ENCODE measurements at places on chromosomes 7 and 10.

DNA sequence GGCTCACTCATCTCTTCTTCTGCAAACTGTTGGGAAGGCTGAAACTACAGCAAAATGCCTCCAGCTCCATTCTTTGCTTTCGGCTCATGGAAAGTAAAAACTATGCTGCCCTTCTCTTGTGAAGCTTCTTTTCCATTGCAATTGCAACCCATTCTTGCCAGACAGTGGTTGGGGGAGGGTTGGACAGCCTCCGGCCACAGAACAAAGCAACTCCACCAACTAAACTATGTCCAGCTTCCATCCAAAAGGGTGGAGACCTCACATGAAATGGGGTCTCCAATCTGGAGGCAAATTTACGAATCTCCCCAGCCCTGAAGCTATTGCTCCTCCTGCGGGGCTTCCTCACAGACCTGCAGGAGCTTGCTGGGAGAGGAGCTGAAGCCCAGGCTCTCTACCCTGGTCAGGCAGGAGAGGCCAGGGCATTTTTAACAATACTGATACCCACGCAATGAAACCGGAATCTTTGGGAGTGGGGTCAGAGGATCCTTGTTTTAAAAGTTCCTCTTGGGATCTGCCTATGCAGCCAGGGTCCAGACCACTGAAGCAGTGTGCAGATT lies 549 bp downstream of the GPNMB start:
- peak; percentile 27 for DNase-seq

GRCh38 chr7:34115503-34115902 lies 210.2 kb downstream of the BMPER start:
- DNase-seq, result no peak

DNA sequence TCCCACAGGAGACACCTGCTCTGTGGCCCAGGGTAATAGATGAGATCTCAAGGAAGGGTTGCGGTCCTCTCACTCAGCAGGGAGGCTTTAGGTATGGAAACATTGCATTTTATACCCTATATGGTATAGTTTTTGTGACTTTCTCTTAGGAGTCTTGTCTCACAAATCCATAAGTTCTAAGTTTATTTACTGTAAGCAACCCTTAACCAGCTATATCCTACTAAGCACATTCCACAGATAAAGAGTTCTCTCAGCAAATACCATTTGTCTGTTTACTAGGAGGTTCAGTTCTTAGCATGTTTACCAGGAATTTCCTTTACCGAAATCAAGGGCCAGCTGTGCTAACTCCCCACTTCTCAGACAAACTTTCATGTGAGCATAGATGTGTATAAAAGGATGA lies 66.9 kb downstream of the ANLN start:
- no peak for DNase-seq

- DNase-seq, result no peak
Measured at GRCh38 chr10:58331646-58332045, 3.2 kb upstream of the UBE2D1 start.

DNA sequence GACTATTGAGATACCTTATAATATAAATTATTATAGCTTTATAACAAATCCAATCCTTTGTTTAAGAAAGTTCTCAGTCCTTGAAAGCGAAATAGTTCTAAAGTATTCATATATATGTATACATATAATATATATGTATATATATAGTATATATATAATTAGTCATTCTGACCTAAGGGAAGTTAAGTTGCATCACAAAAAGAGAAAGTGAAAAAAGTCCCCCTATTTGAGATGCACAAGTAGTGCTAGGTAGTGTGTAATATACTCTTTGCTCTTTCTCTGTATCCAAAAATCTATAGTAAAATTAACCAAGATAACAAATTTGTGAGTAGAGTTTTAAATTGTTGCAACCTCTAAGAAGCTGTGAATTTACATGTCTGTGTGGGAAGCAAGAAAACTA lies 13.3 kb upstream of the IFIT1B start:
- no peak for DNase-seq

- no peak for DNase-seq
Measured at GRCh38 chr7:82755705-82756551, 312.4 kb upstream of the CACNA2D1 start.

DNA sequence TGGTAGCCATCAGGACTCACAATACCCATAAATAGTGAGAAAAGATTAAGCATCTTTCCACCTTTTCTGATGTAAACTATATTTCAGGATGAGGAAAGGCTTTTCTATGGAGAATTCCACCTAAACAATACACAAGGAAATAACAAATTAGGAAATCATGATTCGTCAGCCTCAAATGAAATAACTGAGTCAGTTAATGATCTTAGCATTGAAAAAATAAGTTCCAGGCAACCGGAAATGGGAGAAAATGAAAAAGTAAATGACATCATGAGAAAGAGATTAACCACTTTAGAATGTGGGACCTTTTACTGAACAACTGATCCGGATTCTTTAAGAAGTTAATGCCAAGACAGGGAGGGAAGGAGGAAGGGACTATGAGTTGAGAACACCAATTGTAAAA lies 742.3 kb downstream of the TNS3 start:
- DNase-seq, result no peak

GRCh38 chr7:86645676-86646276 lies 2.1 kb downstream of the GRM3 start:
- peak; percentile 14 for DNase-seq

DNA sequence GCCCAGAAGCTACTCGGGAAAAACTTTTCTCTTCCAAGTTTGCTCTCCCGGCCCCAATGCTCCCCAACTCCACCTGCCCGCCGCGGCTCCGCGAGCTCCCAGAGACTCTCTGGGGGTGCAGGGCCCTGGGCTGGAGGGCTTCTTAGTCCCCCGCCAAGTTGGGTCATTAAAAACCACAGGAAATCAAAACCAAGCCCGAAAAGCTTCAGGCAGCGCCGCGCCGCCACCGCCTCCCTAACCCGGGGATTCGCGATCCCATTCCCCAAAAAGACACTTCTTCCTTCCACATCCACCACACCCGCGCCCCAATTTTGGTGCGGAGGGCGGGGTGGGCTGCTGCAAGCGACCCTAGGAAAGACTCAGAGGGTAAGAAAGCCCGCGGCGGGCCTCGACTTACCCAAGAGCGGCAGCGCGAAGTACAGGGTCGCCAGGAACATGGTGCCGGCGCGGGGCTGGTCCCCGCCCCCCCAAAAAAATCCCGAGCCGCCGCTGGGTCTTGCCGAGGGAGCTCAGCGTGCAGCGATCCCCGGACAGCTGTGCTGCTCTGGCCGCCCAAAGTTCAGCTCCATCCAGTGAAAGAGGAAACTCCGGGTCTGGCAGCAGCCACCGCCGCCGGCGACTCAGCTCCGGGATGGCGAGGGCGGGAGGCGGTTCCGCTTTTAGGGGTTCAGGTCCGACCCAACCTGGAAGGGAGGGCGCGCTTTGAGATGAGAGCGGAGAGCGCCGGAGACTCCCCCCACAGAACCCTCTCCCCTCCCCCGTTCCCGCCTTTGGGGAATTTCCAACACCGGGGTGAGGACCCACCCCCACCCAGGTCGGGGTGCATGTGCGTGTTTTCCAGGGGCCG lies 1.2 kb downstream of the GFRA1 start:
- peak; percentile 31 for DNase-seq

Data from frontal cortex (tissue), 4 donors.